Omental fat pad (tissue), 4 donors: ENCODE measurements at places on chromosomes 6 and 20.

DNA sequence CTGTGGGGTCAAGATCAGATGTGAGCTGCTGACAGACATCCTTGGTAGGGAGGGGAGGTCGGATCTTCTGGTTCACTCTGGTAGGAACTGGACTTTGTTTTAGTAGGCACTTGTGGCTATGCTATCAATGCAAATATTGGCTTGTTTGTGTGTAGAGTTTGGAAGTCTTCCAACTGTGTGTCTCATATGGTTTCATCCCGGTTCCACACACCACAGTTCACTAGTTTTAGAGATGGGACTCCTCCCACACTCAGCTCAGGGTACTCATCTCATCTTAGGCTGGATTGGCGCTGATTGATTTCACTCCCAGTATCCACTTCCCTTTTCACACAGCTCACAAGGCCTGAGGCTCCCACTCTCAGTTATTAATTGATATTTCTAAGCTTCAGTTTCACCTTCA lies 161.3 kb downstream of the THBS2 start:
- no peak for DNase-seq

GRCh38 chr6:37259191-37259590 lies 1.2 kb upstream of the TMEM217 start:
- DNase-seq: no peak

GRCh38 chr6:15761045-15761502 lies 98.2 kb upstream of the DTNBP1 start:
- no peak for DNase-seq

GRCh38 chr6:70563530-70563929 lies 3.2 kb upstream of the SDHAF4 start:
- no peak for DNase-seq

DNA sequence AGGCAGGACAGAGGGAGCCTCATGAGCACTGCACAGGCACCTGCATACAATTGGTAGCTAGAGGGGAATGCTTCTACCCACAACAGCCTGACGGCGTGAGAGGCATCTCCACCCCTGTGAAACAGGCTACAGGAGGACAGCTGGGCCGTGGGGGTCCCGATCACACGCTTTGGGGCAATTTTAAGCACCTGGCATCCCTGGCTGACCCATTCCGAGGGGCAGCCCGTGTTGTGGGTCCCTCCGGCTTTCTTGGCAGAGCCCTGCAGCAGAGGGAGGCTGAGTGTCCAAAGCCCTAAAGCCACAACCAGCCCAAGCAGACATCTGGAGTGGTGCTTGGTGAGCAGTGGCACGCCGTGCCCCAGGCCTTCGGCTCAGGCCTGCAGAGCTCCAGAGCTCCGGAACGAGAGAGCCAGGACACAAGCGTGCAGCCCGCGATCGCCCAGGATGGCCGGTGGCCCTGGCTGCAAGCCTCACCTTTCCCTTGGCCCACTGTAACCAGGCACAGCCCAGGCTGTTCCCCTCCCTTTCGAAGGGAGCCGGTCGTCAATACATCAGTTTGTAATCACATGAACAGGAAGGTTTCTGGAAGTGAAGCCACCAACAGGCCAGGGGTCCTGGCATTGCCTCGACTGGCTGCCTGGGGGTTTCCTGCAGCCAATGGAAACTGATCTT lies 81.4 kb downstream of the DLL1 start:
- DNase-seq: no peak
